ENCODE measurements at places on chromosomes 2 and 18.

- no peak for DNase-seq
Observed at GRCh38 chr18:48385596-48385995, 23.6 kb downstream of the ZBTB7C start.

- no peak for DNase-seq
Observed at GRCh38 chr18:44065206-44065605, 615.5 kb upstream of the SETBP1 start.

GRCh38 chr2:162795312-162795711 lies 43.3 kb downstream of the KCNH7 start:
- DNase-seq, result no peak

DNA sequence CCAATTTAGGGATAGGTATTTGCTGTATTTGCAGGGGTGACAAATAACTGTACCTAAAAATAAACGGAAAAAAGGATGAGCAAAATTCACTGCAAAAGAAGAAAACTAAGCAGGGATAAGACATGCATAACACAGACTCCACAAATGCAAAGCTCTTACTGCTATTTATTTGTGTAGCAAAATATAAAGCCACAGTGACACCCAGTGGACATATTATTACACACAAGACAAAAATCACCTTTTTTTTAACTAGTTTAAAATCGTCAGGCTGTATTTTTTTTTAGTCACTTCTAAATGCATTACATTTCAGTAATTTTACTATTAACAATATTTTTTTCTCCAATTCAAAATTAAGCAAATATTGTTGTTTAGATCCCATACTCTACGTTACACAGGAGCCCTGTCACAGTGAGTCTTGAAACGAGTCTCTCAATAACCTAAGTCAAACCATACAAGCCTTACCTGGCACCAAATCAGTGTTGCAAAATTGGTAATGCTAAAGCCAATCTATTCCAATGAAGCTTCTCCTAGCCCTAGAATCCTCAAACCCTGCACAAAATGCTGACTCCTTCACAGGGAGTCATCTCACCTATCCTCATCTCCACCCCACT lies 23.7 kb downstream of the METTL4 start:
- DNase-seq, result no peak

GRCh38 chr18:79427368-79428225 lies 31.9 kb downstream of the NFATC1 start:
- no peak for DNase-seq
